ENCODE measurements at places on chromosomes 13 and 19.

DNA sequence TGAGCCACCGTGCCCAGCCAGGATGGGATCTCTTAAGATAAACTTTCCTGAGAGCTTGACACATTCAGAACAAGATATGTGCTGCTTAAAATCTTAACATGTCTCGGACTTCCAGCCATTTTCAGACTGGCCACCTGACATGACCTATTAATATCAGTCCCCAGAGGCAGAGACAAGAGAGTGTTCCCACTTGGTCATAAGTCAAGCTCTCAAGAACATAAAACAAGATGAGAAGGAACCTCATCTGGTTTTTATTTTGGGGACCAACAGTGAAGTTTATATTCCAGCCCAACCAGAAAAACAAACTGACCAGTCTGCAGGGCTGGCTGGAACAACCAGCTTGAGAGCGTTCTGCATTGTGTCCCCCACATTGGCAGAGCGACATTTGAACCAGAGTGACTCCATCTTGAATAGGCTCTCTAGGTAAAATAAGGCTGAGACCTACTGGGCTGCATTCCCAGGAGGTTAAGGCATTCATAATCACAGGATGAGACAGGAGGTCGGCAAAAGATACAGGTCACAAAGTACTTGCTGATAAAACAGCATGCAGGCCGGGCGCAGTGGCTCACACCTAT is 21.8 kb upstream of the PLEKHF1 start:
- peaks cover 20% of the 10 kb centered on the region for H3K27me3 ChIP-seq
- no peaks in the 10 kb centered on the region for H3K36me3 ChIP-seq
- H3K4me1 ChIP-seq, result peaks cover 8% of the 10 kb centered on the region

GRCh38 chr19:50300051-50300450 is 29.1 kb downstream of the KCNC3 start:
- no peaks in the 10 kb centered on the region for H3K4me1 ChIP-seq
- H3K27ac ChIP-seq, result no peak overlapping the region
- H3K27me3 ChIP-seq, result peaks cover 12% of the 10 kb centered on the region
- DNase-seq, result no peak
- no peak overlapping the region for H3K4me3 ChIP-seq

- no peak overlapping the region for H3K27ac ChIP-seq
- peaks cover 14% of the 10 kb centered on the region for H3K27me3 ChIP-seq
- H3K36me3 ChIP-seq, result peaks cover 6% of the 10 kb centered on the region
- no peak overlapping the region for H3K4me3 ChIP-seq
Measured at GRCh38 chr13:21461131-21461530, 2.0 kb upstream of the ZDHHC20 start.

DNA sequence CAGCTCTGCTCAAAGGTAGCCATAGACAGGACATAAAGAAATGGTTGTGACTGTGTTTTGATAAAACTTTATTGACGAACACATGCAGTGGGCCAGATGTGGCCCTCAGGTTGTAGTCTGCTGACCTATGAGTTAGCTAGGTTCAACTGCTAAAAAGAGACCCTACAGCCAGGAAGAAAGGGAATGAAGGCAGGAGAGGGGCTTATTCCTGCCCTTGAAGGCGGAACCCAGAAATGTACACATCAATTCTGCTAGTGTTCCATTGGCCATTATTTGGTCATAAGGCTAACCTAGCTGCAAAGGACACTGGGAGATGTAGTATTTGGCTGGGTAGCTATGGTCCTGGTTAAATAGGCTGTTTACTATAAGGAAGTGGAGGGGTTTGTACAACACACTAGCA is 18.0 kb downstream of the APBA3 start:
- no peaks in the 10 kb centered on the region for H3K36me3 ChIP-seq
- H3K27me3 ChIP-seq, result peaks cover 14% of the 10 kb centered on the region
- no peaks in the 10 kb centered on the region for H3K4me1 ChIP-seq
- DNase-seq, result no peak
- H3K27ac ChIP-seq, result no peak overlapping the region

DNA sequence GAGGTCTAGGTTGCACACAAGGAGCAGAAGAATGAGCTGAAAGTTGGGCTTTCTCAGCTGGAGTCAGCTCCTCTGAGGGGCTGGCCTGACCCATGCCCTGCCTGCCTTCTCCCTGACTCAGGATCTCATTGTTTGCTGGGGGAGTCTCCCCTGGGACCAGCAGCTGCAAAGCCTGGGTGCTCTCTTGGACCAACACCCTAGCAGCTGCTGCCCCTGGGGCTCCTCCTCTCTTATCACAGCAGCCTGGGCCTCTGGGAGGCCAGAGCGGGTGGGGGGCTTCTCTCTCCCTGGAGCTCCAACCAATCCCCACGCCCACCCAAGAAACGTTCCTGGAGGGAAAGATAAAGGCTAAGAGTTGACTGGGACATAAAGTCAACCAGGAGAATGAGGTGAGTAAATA is 1.6 kb upstream of the FCGBP start:
- no peak for DNase-seq
- peaks cover 41% of the 10 kb centered on the region for H3K27me3 ChIP-seq
- no peak overlapping the region for H3K4me3 ChIP-seq
- no peaks in the 10 kb centered on the region for H3K36me3 ChIP-seq
- H3K27ac ChIP-seq, result no peak overlapping the region

DNA sequence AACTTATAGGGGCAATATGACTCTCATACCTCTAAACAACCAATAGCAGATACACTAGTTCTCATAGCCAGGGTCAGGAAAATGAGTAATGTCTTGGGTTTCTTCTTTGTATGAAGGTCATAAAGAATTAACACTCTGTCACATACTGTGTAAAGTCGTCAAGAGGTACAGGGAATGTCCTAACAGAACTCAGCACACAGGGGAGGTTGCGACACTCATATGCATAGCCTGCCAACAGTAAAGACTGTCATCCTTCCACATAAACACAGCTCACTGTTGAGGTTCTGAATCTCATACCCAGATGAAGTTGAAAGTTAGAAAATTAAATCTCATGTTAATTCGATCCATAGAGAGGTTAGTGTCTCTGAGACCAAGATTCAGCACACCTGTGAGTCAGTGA is 34.2 kb upstream of the ZNF254 start:
- no peak overlapping the region for H3K4me3 ChIP-seq
- DNase-seq, result no peak
- no peaks in the 10 kb centered on the region for H3K4me1 ChIP-seq
- no peak overlapping the region for H3K27ac ChIP-seq
- no peaks in the 10 kb centered on the region for H3K27me3 ChIP-seq
- H3K36me3 ChIP-seq, result peaks cover 85% of the 10 kb centered on the region

DNA sequence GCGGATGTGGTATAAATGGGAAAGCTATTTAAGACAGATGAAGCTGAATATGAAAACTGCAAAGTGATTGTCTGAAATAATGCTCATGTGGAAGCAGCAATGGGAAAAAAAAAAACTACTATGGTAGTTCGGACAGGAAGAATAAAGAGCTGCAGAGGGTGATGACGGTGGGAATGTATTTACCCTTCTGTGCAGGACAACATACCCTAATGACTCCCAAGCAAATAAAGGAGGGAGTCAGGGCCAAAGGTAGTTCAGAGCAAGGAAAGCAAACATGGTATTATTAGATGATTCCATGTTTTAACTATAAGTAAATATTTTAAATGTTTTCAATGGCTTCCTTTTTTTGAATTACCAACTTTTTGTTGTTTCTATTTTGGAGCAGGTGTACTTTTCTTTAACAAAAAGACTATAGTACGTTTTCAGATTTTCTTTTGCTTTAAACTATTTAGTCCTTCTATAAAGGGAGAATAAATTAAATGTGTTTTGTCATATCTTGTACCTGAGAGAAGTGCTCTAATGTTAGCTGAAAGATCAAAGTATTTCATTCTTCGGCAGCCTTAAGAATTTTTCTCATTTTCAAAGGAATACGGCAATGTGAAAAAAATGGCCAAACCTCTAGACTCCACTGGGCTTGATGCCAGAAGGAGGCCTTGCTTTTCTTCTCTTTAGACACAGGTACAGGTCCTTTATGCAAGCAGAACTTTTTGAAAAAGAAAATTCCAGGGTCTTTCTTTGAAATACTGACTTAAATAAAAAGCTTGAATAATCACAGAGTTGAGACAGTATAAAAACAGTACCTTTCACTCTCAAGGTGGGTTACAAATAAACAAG is 67.8 kb upstream of the ZDHHC20 start:
- no peak overlapping the region for H3K27ac ChIP-seq
- no peaks in the 10 kb centered on the region for H3K27me3 ChIP-seq
- peaks cover 29% of the 10 kb centered on the region for H3K36me3 ChIP-seq
- H3K4me3 ChIP-seq, result no peak overlapping the region
- H3K4me1 ChIP-seq, result peaks cover 8% of the 10 kb centered on the region

DNA sequence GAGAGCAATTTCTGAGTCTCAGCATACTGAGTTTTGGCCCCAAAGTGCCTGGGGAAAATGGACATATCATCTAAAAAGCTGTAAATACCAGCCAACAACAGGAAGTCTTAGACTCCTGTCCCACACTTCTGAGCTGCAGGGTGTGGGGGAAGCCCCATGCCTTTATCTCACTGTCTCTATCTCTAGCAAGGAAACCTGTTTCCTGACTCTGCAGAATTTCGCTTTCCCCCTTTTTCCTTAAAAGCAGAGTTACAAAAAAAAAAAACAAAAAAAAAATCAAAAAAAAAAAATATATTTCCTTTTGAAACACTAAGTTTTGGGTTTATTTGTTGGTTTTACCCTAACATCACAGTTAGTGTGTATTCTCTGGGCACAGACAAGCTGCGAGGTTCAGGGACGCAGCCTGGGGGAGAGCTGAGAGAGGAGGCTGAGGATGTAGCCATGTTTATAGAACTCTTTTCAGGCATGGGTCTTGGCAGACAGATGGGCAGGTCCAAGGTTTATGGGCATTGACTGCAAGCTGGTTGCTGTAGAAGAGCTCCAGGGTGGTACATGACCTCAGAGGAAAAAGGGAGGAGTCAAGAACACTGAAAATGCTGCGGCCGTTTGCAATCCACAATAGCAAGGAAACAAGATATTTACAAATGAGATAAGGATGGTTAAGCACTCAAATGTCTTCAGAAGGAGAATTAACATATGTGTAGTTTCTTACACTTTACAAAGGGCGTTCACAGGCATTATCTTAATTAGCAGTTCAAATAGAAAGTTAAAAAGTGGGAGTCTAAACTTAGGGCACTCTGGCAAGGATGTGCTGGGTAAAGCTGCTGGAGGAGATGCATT is 4.9 kb downstream of the MBNL2 start:
- H3K4me3 ChIP-seq, result peak overlapping the region; percentile 60
- H3K36me3 ChIP-seq, result peaks cover 35% of the 10 kb centered on the region
- no peak for DNase-seq
- H3K27me3 ChIP-seq, result no peaks in the 10 kb centered on the region

- DNase-seq, result peak; percentile 8
- H3K27ac ChIP-seq, result peak overlapping the region; percentile 75
- peaks cover 12% of the 10 kb centered on the region for H3K27me3 ChIP-seq
- peaks cover 10% of the 10 kb centered on the region for H3K4me1 ChIP-seq
- H3K36me3 ChIP-seq, result no peaks in the 10 kb centered on the region
Measured at GRCh38 chr19:29927944-29928625, 14.0 kb upstream of the URI1 start.

DNA sequence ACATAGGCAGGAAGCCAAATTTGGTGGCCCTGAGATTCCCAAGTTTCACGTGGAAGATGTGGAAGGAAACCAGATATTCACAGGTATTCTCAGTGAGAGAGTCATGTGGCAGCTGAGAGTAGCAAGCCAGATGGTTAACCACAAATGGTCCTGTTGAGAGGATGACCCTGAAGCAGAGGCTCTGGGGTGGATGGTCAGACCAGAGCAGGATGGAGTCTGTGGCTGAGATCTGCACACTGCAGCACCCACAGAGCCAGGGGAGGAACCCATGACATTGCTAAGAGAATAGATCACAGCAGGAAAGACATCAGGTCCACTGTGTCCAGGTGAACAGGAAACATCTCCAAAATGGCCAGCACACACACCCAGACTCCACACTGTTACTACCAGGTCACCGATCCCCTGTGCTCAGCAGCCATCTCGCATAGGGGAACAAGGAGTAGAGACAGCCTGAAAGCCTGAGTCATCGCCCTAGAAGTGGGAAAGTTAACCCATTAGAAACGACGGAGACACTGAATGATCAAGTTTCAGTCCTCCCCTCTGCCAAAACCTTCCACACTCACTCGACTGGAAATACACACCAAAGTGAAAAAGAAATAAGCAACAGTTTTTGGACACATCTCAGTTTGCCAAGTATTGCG is 160.0 kb downstream of the RBM26 start:
- H3K36me3 ChIP-seq, result peaks cover 4% of the 10 kb centered on the region
- DNase-seq, result no peak
- H3K27me3 ChIP-seq, result no peaks in the 10 kb centered on the region
- peak overlapping the region; percentile 49 for H3K27ac ChIP-seq
- no peak overlapping the region for H3K4me3 ChIP-seq

Data from nephron progenitor cell (in vitro differentiated cells).